Heart right ventricle (tissue), 16 donors: ENCODE measurements at places on chromosomes 3 and 15. TPM values are rescaled to one million over a fixed set of nuclear protein-coding genes. Genes with fewer than 3 reads are reported as not detected.

DNA sequence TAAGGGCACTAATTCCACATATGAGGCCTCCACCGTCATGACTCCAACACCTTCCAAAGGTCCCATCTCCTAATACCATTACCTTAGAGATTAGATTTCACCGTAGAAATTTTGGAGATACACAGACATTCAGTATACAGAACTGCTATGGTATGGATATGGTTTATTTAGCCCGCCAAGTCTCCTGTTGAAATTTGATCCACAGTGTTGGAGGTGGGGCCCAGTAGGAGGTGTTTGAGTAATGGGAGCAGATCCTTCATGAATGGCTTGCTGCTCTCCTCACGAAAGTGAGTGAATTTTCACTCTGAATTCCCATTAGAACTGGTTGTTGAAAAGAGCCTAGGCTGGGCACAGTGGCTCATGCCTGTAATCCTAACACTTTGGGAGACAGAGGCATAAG is 7.4 kb downstream of the MKRN3 start:
- no peak for DNase-seq

- no peak for DNase-seq
Measured at GRCh38 chr3:46239301-46239938, 2.8 kb upstream of the CCR3 start.

GRCh38 chr3:62703451-62704167 is 171.6 kb downstream of the CADPS start:
- DNase-seq = no peak

The SPSB4 gene
- 2.1 TPM for total RNA-seq

The C2CD4A gene
- not detected for total RNA-seq

DNA sequence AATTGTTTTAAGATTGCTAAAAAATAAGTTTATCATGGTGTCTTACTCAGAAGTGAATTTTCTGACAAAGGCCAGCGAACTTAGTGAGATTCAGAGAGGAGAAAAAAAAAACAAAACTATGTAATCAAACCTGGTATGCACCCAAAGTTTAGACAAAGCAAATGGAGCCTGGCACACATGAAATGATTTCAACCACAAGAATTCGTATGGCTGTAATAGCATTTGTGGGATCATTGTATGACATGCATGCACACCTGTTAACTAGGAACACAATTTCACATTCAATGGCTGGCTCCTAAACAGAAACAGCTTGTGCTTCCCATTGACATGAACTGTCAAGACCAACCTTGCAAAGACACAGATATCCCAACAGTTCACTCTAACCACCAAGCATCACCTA is 94.6 kb downstream of the ZIC4 start:
- no peak for DNase-seq

- no peak for DNase-seq
Measured at GRCh38 chr15:27512281-27513001, 541.5 kb downstream of the GABRG3 start.

The CSK gene
- total RNA-seq = 23.9 TPM

- no peak for DNase-seq
Measured at GRCh38 chr15:69181424-69181823, 21.0 kb downstream of the GLCE start.

GRCh38 chr15:43085921-43086320 is 19.9 kb downstream of the UBR1 start:
- no peak for DNase-seq

GRCh38 chr3:128113817-128114794 is 9.5 kb downstream of the RUVBL1 start:
- no peak for DNase-seq

- no peak for DNase-seq
Measured at GRCh38 chr15:54298396-54298795, 320.2 kb downstream of the UNC13C start.

DNA sequence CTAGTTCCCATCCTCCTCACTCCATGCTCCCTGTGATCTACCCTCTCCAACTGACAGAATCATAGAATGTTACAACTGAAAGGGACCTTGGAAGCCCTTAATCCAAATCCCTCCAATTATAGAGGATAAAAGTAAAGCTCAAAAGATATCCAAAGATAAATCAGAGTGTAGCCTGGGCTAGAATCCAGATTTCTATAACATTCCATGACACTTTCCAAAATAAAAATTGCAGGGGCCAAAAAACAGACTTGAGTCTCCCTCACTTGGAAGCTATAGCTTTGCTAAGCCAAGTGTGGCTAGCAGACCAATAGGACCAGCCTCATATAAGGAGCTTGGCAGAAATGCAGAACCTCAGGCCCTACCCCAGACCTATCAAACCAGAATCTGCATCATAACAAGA is 148.1 kb downstream of the NTRK3 start:
- DNase-seq = no peak

The LRRC58 gene
- 9.0 TPM for total RNA-seq

DNA sequence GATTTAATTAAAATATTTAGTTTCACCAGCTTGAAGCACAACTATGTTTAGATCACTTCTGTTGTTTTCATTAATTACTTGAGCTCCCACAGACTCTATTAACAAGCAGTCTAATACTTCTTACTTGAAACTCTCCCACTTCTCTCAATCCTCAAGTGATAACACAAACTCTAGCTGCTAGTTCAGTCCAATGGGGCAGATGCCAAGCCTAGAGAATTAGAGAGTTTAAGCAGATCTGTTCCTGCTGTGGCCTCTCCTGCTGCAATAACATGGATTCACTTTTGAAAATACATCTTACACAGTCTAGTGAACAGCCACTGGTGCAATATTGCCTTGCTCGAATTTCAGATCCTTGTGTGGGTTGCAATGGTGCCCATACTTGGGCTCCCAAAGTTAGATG is 566.4 kb upstream of the SGO1 start:
- no peak for DNase-seq

DNA sequence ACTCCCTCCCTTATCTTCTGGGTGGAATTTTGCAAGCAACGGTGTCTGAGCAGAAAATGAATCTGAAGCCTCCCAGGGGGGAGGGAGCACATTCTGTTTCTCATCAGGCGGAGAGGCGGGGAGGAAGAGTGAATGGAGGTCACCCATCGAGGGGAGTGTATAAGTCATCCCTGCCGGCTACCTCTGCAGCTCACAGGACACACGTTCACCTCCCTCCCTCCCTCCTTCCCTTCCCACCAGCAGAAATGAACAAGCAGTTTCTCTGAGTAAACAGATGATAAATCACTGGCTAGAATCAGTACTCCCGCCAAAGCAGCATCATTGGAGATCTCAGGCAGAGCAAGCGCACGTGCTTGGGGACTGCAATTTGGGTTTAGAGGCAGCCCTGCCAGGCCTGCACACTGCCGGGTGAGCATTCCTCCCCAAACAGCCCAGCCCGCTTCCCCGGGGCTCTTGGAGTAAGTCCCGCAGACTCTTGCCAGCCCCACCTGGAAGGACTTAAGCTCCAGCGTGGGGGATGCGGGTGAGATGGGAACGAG is 38.3 kb downstream of the CPN2 start:
- no peak for DNase-seq

The CCDC9B gene
- 190 TPM for total RNA-seq

DNA sequence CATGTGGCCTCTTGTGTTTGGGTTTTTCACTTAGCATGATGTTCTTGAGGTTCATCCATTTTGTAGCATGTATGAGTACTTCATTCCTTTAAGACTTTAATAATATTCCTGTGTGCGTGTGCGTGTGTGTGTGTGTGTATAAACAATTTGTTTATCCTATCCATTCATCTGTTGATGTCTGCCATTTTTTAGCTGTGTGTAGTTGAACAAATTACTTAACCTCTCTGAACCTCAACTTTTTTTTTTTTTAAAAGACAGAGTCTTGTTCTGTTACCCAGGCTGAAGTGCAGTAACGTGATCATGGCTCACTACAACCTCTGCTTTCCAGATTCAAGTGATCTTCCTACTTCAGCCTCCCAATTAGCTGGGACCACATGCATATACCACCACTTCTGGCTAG is 47.3 kb downstream of the EBLN2 start:
- DNase-seq = no peak

The IL5RA gene
- 0.27 TPM for total RNA-seq

DNA sequence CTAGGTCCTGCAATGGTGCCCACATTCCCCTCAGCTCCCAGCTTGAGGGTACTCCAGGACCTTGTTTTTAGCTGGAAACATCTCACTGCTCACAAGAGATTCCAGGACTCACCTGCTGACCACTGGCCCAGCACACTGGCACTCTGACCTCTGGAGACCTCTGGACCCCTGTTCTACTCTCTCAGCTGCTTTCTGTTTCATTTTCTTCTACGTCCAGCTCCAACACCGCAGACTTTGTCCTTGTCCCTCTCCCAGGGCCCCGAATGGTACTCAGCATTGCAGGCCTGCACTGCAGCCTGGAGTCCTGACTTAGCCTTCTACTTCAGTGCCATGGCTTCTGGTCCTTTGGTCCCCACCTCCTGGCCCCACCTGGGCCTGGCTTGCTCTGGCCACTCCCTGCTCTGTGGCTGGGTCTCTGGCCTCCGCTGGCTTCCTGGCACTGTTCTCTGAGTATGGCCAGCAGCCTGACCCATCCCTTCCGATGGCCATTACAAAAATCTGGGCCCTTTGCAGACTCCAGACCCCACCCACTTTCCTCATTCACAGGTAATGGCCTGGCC is 27.9 kb downstream of the KY start:
- no peak for DNase-seq
